ENCODE measurements at places on chromosomes 4 and X. TPM values are rescaled to one million over a fixed set of nuclear protein-coding genes. Genes with fewer than 3 reads are reported as not detected.
A peak's percentile ranks its signal among the peaks of the same experiment; 100 is the strongest.

The ARMCX6 gene
- 30.4 TPM for total RNA-seq

The TMSB15A gene
- total RNA-seq: 1.1 TPM

The JADE1 gene
- 8.1 TPM for total RNA-seq

The SHROOM2 gene
- 5.4 TPM for total RNA-seq

The LINC00632 gene
- total RNA-seq: 0.40 TPM

The LUZP4 gene
- not detected for total RNA-seq

The MAGEE2 gene
- total RNA-seq: not detected

The SOX3 gene
- not detected for total RNA-seq

The TRIM61 gene
- not detected for total RNA-seq

The MAGEA12 gene
- total RNA-seq: not detected

- no peak for DNase-seq
These were observed 2.4 kb upstream of the TADA2B start for GRCh38 chr4:7040765-7041164.

DNA sequence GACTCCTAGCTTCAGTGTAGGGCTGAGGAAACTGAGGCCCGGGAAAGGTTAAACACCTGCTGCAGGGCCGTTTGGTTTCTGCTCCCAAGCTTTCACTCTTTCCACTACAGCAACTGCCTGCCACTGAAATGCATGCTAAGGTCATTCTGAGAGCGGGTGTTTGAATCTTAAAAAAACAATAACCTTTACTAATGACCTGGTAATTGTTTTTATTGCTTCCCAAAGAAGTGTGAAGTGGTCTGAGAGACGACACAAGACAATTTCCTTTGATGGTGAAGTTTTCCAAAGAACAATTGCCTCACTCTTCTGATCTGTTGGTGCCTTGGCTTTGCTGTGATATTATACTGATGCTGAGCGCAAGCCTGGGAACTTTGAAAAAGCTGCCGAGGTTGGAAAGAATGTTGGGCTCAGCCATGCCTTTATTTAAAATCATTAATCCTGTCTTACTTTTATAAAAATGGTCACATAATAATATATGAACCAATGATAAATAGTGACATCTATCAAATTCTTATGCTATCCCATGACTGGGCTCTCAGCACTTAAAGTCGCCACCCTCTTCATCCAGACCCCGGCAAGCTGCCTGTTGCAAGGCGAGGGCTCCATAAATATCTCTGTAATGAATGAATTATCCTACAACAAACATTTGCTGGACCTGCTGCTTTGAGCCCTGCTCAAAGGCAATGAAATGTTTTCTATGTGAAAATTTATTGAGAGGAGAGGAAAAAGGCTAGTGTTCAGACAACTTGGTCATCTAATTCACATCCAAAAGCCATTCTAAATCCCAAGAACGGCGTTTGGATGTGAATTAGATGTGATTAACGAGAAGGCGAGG is 67.8 kb upstream of the SOD3 start:
- no peak for DNase-seq

- DNase-seq: no peak
These were observed 51.7 kb downstream of the GASK1B start for GRCh38 chr4:158121161-158121579.

DNA sequence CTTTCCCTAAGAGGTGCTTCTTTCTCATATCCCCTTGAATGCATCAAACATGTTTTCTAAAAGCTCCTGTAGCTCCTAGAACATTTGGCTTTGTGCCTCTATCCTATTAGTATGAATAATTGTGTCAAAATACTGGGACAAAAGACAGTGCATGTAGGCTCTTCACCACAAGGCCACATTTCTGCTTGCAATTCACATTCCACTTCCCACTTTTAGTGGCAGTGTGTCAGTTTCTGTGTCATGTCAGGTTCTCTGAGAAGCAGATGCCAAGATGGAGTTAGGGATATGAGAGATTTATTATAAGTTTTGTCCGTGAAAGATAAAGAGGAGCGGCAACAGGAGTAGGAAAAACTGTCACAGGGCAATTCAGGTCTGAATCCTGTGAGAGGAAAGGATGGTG is 61.3 kb upstream of the GPRIN3 start:
- no peak for DNase-seq

DNA sequence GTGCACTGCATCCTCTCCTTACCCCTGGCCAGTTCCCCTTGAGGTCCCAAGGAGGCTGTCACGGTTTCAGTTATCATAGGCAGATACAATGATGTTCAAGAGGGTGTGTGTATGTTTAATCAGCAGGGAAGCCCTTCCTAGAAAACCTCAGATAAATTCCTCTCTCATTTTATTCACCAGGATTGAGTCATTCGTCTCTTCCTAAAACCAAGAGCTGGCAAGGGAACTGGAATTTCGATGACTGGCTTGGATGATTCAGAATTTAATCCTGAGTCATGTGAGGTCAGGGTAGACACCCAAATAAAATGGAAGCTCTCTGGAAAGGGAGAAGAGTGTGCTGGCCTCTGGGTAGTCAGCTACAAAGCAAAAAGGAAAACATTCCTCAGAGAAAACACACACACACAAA is 106.2 kb upstream of the RAPGEF2 start:
- DNase-seq: peak; percentile 89

GRCh38 chrX:24294619-24295018 is 19.2 kb downstream of the SUPT20HL2 start:
- DNase-seq: peak; percentile 11

DNA sequence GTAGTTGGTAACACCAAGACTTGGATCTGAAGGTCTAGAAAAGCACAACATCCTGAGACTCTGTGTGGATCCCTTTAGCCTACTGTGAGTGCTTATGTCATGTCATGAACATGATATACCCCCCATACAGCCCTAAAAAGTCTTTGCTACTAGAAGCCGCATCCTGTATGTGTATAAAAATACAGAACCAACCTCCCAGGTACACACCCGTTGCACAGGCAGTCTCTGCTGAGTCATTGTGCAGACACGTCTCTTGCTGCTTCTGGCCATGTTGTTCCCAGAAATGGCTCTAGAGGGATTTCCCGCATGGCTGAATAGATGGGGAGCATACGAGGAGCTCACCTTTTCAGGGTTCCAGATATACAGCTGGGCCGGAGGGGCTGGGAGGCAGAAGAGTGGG is 93.3 kb downstream of the MAMLD1 start:
- no peak for DNase-seq

- DNase-seq: no peak
These were observed 39.9 kb downstream of the PDS5A start for GRCh38 chr4:39937683-39938268.

GRCh38 chr4:60865273-60865672 is 334.9 kb upstream of the ADGRL3 start:
- DNase-seq: no peak

DNA sequence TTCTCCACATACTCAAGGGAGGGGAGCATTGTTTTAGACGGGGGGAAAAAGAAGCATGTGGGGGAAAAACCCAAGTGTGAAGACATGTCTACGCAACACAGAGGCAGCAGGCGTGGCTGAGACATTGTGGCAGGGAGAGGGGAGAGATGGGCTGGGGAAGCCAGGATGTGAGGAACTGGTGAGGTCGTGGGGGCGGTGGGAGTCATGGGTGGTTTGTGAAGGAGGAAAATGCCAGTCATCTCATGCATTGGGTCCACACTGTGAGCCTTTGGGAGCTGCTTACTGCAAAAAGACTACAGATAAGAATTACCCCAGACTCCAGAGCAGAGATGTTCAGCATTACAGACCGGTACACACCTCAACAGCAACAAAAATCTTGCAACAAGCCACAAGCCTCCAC is 2.1 kb downstream of the JAKMIP1 start:
- DNase-seq: no peak

- DNase-seq: no peak
These were observed 110.2 kb upstream of the STX18 start for GRCh38 chr4:4651811-4652755.

DNA sequence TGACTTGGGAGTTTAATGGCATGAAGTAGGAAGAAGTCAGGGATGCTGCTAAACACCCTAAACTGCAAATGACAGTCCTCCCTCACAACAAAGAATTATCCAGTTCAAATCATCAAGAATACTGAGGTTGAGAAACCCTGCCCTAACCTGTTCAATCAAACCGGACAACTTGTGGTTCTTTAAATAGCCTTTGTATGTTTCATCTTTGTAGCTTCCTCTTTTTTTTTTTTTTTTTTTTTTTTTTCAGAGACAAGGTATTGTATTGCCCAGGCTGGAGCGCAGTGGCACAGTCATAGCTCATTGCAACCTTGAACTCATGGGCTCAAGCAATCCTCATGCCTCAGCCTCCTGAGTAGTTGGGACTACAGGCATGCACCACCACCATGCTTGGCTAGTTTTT is 52.5 kb upstream of the TTC29 start:
- no peak for DNase-seq

DNA sequence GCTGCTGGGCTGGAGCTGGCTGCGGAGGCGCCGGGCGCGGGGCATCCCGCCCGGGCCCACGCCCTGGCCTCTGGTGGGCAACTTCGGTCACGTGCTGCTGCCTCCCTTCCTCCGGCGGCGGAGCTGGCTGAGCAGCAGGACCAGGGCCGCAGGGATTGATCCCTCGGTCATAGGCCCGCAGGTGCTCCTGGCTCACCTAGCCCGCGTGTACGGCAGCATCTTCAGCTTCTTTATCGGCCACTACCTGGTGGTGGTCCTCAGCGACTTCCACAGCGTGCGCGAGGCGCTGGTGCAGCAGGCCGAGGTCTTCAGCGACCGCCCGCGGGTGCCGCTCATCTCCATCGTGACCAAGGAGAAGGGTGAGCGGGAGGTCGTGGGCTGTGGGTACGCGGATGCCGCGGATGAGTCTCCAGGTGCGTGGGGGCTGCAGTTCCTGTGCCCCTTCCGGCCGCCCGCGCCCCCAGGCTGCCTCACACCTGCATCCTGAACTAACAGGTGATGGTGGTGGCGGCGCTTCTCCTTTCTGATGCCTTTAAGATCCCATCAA is 499 bp downstream of the CYP2U1 start:
- peak; percentile 1 for DNase-seq

DNA sequence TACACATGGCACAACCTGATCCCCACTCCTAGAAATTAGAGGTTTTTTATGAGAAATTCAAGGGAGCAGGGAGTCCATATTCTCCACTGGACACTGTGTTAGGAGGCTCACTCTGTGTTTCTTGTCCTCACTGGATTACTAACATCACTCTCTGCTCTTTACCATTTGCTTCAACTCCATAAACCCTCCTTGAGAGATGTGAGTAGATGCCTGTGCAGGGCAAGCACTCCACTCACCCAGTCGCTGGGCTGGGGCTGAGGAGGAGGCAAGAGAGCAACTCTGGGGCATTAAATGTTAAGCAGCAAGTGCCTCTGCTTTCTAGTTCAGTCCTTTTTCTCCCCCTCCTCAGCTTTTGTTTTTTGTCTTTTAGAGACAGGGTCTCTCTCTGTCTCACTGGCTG is 115.1 kb downstream of the LARP7 start:
- no peak for DNase-seq

GRCh38 chr4:184383497-184384055 is 90.8 kb downstream of the IRF2 start:
- peak; percentile 28 for DNase-seq

DNA sequence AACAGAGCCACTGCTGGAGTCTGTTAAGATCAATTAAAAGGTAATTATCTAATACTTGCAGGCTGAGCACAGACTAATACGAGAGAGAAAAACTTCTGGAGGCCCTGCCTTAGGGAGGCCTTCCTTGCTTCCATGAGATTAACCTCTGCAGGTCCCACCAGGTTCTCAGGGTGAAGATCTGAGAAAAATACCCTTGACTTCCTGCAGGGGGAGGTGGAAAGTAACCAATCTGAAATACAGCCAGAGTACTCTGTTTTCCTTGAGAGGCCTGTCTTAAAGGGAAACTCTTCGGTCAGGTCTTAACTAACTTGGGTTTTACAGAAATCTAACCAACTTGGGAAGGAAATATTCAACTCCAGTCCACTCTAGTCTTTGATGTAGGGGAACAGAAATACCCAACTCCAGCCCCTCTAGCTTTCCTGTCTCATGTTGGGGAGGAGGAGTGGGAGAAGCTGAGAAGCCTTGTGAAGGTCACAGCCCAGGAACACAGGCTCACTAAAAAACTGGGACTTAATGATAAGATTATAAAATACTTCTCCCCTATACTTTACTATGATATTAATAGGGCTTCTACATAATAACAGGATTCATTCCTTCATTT is 77.1 kb downstream of the TBCK start:
- peak; percentile 13 for DNase-seq

GRCh38 chr4:97987019-97987648 is 156.1 kb downstream of the STPG2 start:
- peak; percentile 23 for DNase-seq

DNA sequence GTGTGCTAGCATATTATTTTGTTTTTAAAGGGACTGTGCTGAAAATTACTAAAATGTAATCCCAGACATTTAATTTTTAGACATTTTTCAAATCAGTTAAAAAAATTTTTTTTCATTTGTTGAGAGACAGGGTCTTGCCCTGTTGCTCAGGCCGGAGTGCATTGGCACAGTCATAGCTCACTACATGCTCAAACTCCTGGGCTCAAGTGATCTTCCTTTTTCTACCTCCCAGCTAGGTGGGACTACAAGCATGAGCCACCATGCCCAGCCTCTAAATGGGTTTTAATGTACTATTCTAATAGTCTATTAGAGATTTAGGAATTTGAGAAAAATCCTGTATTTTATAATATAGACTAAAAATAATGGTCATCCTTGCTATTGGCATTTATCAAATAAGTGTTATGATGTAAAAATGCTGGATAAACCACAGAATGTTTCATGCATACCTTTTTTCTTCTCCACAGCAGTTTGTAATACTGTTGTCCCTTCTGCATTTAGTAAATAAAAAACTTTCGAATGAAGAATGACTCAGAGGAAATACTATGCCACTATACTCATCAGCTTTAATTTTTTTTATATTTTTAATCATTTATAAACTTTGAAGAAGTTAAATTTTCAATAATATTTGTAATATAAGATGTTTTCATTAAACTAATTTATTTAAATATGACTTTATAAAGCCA is 29.9 kb downstream of the CPEB2 start:
- DNase-seq: no peak

- DNase-seq: no peak
These were observed 66.1 kb upstream of the KLHL13 start for GRCh38 chrX:118182681-118183080.

DNA sequence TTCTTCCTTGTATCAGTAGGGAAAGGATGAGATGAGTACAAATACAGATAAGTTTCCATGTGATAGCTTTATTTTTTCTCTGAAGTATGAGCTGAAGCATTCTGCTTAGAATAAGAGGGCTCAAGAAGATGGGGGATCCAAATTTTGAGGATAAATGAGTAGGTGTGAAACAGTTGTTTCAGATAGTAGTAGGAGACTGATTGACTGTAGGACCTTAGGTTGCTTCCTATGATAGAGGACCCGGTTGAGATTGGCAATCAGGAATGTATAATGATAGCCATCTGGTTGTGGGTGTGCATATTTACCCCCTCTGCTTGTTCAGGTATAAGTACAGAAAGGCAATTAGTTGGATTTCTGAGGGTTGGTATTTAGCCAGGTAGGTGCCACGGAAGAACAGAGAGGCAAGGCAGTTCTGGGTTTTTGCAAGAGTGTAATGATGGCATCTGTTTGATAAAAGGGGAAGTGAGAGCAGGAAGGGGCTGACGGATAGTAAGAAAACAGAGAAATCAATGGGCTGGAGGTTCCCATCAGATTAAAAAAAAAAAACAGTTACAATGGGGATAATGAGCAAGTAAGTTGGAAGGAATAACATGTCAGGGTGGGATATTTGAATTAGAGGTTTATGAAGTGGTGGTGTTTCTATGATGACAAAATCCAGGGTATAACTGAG is 13.7 kb downstream of the OCRL start:
- no peak for DNase-seq

GRCh38 chr4:82780752-82781231 is 17.8 kb downstream of the SCD5 start:
- DNase-seq: peak; percentile 84

Data from lung microvascular endothelial cell (primary cell).